LNCaP clone FGC (cell line): ENCODE measurements at places on chromosomes 7 and 10.

- DNase-seq: no peak
Measured at GRCh38 chr10:3295582-3296151, 123.1 kb upstream of the PITRM1 start.

GRCh38 chr10:77718957-77719356, 81.3 kb upstream of the KCNMA1 start:
- DNase-seq: peak; percentile 22

- no peak for DNase-seq
Measured at GRCh38 chr10:74177140-74177677, 26.2 kb downstream of the ADK start.

DNA sequence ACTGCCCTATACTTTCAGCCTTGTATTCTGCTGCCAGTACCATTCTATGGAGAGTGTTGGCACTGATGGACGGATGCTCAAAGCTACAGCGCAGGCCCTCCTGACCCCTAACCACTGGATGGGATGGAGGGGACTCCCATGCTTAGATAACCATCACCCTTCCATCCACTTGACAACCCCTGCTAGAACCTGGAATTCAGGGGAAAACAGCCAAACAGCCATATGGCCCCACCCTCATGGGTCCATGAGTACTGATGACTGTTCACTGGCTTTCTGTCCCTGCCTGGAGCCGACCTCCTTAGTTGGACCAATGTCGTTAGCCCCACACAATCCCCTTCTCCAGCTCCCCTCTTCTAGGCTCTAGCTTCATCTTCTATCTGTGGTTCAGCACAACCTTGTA, 16.2 kb downstream of the DUSP5 start:
- no peak for DNase-seq

DNA sequence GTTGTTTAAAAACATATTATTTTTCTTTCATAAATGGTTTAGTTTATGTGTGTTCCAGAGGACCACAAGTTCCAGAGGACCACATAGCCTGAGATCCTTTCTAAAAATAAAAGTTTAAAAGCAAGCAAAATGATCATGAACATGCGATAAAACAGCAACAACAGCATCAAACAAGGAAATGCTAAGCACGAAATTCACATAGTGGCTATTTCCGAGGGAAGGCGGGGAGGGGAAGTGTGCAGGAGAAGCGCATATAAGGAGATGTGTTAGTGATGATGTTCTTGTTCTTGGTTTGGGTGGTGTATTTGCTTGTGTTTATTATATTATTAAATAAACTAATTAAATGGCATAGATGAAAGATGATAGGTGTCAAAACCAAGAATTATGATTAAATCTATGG, 1.2 kb downstream of the TBATA start:
- DNase-seq: no peak

- DNase-seq: peak; percentile 32
Measured at GRCh38 chr10:55374917-55375316, 573.9 kb upstream of the PCDH15 start.

DNA sequence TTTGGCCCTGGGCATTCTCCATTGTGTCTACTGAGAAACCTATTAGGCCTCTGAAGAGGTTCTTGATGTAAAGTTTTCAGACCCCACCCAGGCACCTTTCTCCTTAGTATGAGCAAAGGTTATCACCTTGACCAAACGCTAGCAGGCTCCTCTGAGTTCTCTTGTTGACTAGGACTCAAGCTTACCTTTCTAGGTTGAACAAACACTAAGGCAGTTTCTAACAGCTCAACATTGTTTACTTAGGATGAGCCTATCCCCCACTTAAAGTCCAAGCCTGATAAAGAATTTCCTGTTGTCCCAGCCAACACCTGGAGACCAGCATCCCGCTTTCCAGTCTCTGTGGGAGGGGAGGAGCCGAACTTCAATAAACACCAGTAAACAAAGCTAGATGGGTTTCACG, 26.3 kb upstream of the ITGB8 start:
- peak; percentile 54 for DNase-seq

DNA sequence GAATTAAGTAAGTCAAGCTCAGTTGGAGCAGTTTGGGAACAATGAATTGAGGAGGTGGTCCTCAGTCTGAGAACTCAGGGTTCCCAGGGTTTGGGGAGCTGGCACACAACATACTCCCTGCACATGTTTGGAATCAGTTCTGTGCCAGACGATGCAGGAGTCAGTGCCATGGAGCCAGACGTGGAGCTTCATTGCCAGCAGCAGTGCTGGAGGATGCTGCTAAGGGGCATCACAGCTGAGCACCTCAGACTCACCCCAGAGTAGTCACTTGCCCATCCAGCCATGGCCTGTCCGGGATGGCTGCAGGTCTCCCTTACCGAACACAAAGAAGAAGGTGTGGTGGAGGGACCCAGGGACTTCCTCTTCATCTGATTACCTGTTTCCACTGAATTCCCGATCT, 7.9 kb downstream of the GIMAP5 start:
- no peak for DNase-seq

DNA sequence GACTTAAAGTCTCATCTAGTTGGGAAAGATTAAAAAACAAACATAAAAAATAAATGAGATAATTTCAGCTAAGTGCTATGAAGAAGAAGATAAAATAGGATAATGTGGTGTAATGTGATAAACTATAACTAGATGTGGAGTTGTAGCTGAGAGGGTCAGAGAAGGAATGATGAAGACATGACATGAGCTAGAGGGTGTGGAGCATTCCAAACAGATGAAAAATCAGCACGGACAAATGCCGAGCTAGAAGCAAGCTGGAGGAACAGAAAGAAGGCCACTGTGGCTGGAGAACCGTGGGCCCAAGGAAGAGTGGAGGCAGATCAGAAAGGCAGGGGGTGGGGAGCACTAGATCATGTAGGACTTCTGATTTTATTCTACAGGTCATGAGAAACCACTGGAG, 70.6 kb downstream of the CDK6 start:
- DNase-seq: no peak

DNA sequence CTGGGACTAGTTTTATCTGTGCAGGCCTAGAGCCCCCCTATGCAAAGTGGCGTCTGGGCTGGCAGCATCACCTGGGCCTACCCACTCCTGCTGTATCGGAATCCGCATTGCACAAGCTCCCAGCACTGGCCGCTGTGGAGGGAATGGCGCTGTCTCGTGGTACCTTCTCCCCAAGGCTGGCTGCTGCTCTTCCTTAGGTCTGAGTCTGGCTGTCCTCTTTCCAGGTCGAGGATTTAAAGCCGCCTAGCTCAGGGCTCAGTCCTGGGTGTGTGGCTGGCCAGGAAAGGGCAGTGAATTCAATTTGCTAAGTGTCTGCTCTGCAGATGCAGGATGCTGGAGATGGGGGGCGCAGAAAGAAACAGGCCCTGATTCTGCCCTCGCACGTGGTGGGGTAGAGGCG, 44.7 kb downstream of the MGMT start:
- DNase-seq: no peak

DNA sequence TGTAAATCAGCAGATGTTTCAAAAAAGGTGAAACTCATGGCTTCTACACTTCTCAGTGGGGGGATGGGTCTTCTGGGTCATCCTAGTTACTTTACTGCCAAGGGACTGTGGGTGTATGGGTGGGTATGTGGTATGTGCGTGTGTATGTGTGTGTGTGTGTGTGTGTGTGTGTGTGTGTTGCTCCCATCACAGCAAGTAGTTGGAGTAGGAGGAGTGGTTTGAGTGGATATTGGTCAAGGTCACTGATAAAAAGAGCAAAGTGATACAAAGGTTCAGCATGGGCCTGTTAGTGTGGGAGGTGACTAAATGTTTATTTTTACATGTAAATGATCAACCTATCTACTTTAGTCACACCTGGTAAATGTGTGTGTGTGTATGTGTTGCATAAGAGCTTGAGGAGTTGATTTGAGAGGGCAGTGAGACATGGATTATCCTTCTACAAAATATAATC, 11.8 kb upstream of the COBL start:
- no peak for DNase-seq

DNA sequence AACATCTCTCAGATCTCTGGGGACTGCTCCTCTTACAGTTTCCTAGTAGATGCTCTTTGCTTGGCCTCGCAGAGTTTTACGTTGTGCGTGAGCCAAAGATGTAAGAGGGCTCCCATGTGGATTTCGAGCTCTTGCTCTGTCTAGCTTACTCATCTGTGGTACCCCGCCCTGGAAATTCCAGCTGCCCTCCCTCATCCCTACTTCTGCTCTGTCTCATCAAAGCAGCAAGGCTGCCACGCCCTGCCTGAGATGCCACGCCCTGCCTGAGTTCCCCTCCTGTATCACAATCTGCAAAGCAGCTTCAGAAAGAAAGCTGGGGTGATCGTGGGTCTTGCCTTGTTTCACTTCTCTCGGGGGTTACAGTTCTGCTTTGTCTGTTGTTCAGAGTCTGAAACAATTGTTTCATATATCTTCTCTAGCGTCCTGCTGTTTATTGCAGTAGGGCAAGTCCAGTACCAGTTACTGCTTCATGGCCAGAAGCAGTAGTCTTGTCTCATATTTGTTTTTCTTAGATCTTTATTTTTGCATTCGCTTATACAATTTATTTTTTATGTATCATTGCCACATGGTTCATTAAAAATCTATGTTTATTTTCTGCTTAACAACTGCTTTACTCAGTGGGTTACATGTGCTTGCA, 36.1 kb upstream of the CCNY start:
- DNase-seq: no peak

- DNase-seq: no peak
Measured at GRCh38 chr10:60569681-60570080, 180.0 kb upstream of the ANK3 start.

DNA sequence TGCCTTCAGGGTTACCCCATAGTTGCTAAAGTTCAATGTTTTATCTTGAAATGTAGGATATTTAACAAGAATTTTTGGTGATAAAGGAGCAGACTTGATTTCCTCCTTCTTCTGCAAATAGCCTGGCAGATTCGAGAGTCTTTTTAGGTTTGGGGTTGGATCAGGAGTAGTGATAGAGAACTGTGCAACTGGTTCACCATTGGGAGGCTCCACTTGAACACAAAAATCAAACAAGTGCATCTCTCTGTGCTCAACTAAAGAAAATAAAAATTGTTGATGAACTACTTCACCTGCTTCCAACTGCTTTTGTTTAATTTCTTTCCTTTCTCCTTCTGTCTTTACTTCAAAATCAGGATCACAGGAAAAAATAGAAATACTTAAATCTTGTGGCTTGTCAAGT, 58.5 kb downstream of the MACC1 start:
- no peak for DNase-seq

DNA sequence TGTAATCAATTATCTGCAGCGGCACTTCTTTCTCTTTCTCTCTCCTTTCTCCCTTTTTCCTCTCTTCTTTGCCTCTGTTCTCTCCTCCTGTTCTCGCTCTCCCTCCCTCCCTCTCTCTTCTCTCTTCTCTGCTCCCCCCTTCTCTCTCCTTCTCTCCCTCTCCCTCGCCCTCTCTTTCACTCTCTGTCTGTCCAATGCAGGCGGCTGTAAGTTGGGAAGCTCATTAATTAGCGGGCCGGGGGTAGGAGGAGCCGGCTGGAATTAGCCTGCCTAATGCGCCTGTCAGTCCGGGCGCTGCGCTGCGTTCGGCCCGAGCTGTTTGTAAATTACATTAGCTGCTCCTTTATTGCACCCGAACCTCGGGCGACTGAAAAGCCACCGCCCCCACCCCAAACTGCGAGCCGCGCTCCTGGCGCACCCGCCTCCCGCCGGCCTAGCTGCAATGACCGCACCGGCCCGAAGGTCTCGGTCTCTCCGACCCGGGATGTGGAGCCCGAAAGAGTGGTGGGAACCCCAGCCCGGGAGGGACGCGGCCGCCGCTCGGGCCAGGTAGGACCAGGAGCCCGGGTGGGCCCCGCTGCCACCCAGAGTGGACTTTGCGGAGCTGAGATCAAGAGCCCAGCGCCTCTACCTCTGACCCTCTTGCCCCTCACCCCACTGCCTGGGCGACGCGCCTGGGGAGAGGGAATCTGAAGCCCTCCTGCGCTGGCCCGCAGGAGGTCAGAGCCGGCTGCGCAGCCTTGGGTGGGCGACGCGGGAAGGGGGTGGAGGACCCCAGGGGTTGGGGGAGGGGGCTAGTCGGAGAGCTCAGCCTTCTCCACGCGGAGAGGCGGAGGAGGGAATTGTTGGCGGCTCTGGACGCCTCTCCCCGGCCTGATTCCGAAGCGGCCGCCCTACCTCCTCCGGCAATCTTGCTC, at the start of gene LBX1:
LBX1 (minus strand) TSS at position 198 of the 917 bp plus-strand sequence. CDS start 648 bp downstream, outside the sequence.
- no peak for DNase-seq

- no peak for DNase-seq
Measured at GRCh38 chr10:82572744-82573143, 697.8 kb downstream of the NRG3 start.

DNA sequence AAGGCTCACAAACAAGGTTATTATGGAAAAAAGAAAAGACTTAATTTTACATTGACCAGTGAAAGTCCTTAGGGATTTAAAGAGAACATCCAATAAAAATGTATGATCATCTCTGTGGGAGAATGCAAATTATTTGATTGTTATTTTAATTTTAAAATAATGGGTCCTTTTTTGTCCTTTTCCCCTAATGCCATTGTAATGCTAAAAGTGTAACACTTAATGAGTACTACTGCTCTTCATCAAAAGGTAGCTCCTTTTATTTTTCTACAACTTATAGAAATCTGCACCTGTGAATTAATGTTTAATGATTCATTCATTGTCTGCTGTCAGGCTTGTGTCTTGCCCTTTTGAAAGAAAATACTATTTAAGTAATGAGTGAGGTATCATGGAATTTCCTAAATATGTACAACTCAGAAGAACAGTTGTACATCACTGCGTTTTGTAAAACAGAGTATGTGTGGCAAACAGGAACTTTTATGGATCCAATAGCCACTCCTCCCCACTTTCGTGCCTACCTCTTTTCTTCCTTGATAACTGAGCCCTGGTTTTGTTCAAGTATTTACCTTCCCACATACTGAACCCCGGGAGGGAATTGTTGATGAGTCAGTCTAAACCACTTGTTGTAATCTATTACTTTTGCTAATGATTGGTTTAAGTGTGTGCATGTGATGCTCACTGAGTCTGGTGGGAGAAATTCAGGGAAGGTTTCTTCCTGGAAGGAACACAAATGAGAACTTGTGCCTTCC, 19.9 kb upstream of the TRUB1 start:
- no peak for DNase-seq

DNA sequence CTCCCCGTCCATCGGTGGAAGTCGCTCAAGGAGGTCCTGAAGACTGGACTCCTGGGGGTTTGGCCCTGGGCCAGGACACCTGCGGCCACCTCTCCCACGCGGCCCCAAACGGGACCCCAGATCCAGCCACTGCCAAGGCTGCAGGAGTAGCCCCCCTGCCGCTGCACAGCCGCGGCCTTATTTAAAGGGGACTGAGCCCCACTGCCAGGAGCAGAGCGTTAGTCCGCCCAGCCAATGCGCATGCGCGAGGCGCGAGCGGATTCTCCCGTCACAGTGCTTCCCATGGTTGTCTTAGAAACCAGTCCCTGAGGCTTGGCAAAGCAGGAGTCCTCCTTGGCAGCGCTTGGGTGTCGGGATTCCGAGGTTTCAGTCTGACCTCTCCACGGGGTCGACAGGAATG, 320.0 kb downstream of the ZNF716 start:
- DNase-seq: no peak

DNA sequence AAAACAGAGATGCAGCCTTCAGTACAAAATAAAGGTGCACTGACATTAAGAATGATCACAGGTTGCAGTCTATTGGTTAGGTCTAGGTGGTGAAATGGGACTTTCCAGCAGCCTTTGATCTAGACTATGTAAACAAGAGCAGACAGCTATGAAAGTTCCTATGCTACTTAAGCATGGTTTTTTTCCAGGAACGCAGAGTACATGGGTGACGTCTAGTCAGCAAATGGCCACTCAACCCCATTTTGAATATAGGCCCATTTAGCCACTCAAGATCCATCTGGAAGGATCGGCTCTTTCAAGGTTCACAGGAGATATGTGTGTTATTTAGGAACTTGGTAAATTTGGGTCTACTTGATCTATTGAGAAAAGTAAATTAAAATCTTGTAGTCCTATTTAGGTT, 1424.6 kb upstream of the LRRTM3 start:
- DNase-seq: no peak
